NCI-H2081 (cell line): ENCODE measurements at places on chromosomes 16 and 17.

- DNase-seq, result peak; percentile 37
Observed at GRCh38 chr17:5587438-5588032, 3.2 kb upstream of the NLRP1 start.

GRCh38 chr17:68600067-68600930, 868 bp downstream of the FAM20A start:
- DNase-seq, result no peak

GRCh38 chr17:65797809-65798208, 236.4 kb upstream of the AXIN2 start:
- no peak for DNase-seq

GRCh38 chr16:49986351-49987124, 38.5 kb upstream of the CNEP1R1 start:
- DNase-seq, result no peak

DNA sequence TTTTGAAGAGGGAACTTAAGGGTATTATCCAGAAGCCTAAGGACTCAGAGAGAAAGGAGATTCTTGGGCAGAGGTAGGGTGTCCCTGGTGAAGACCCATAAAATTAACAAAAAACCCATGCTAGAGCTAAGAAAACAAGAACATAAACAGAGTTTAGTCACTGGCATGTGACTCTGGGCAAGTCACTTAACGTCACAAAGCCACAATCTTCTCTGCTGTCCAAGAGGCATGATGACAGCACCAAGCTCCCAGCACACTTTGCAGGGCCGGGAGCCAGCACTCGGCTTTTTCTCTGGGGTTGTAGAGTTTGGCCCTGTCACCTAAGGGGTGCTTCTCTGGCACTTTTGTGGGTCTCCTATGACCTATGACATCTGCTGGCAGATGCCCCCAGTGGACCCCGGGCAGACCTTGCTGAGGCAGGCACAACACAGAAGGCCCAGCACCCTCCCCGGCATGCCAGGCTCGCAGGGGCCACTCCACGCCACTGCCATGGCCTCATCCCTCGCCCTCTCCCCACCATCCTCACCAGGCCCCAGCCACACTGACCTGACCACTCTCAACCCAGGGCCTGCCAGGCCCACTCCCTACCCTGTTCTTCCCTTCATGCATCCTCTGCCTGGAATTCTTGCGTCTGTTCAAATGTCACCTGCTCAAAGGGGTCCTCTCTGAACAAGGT, 69.8 kb downstream of the DYNLRB2 start:
- no peak for DNase-seq

DNA sequence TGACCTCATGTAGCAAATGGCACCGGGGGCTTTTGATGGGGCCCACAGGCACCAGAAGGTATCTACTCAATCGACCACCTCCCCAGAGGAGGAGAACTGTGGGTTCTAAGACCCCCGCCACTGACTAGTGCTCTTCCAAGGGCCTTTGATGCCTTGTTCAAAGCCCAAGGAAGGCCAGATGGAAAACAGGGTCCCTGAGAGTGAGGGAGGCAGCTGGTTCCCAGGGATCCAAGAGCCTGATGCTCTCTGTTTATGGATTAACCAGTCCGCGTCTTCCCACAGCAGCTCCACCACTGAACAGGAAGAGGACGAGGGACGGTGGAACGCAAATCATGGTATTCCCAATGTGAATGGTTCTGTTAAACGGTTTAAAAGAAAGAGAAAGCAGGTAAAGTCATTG, 7.6 kb downstream of the PHB1 start:
- no peak for DNase-seq

DNA sequence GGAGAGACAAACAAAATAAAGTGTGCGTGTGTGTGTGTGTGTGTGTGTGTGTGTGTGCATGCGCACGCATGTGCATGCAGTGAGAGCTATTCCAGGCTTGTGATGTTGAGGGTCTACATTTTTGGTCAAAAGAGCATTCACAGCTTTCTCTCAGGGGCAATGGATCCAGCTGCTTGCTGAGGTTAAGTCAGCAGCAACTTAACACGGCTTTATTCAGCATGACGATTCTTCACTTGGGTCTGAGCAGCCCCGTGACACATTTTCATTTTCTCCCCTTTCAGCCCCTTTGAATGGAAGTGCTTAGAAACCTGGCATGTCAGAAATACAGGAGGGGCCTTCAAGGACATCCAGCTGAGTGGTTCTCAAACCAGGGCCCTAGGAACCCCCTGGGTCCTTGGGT, 66.4 kb upstream of the MED9 start:
- DNase-seq, result no peak
